ENCODE measurements at places on chromosomes 6 and 20. TPM values are rescaled to one million over a fixed set of nuclear protein-coding genes. Genes with fewer than 3 reads are reported as not detected.
A peak's percentile ranks its signal among the peaks of the same experiment; 100 is the strongest.

DNA sequence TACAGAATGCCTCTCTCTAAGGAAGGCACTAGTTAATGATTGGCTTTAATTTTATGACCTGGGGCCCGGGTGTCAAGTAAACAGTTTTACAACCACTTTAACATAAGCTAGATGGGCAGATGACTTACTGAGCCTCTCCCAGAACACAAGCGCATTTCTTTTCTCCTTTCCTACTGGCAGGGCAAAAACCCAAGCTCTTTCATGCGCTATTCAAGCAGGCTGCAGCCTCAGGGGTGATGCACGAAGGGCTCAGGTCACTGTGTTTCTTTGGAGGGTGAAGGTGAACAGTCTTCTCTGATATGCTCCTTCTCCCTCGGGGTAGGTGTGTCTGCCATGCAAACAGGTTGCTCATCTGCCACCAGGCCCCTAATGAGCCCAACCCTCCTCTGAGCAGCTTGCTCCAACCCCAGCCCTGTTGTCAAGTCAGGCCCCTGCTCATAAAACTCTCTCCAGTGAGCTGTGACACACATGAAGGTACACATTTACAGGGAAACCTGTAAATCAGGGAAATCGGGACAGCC is 73.5 kb upstream of the CDH4 start:
- H3K4me3 ChIP-seq = no peak overlapping the region
- DNase-seq = no peak
- H3K36me3 ChIP-seq = no peaks in the 10 kb centered on the region

DNA sequence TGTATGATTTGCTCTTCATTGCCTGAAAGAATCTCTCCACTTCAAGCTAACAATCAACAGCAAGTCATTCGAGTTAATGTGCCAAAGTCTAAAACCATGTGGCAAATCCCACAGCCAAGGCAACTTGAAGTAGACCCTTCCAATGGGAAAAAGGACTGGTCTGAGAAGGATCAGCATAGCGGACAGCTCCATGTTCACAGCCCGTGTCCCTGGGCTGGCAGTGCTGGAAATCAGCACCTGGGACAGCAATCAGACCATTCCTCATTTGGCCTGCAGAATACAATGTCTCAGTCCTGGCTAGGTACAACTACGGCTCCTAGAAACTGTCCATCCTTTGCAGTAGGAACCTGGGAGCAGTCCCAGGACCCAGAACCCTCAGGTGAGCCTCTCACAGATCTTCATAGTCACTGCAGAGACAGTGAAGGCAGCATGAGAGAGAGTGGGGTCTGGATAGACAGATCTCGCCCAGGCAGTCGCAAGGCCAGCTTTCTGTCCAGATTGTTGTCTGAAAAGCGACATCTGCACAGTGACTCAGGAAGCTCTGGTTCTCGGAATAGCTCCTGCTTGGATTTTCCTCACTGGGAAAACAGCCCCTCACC is 1.1 kb downstream of the GJA10 start:
- no peak overlapping the region for H3K4me3 ChIP-seq
- no peak overlapping the region for H3K27ac ChIP-seq
- H3K4me1 ChIP-seq = no peaks in the 10 kb centered on the region
- no peaks in the 10 kb centered on the region for H3K27me3 ChIP-seq

GRCh38 chr6:79384845-79385244 is 150.4 kb upstream of the HMGN3 start:
- no peaks in the 10 kb centered on the region for H3K4me1 ChIP-seq
- H3K36me3 ChIP-seq = no peaks in the 10 kb centered on the region
- H3K27ac ChIP-seq = no peak overlapping the region
- H3K27me3 ChIP-seq = no peaks in the 10 kb centered on the region
- H3K4me3 ChIP-seq = no peak overlapping the region
- no peak for DNase-seq

GRCh38 chr6:79544939-79545450 is 7.8 kb upstream of the LCA5 start:
- peak overlapping the region; percentile 90 for H3K27ac ChIP-seq
- no peaks in the 10 kb centered on the region for H3K4me1 ChIP-seq
- no peaks in the 10 kb centered on the region for H3K36me3 ChIP-seq
- peak; percentile 74 for DNase-seq

GRCh38 chr20:33091693-33092092 is 12.2 kb downstream of the BPIFB4 start:
- no peaks in the 10 kb centered on the region for H3K4me1 ChIP-seq
- DNase-seq = no peak
- H3K27me3 ChIP-seq = no peaks in the 10 kb centered on the region

- no peaks in the 10 kb centered on the region for H3K36me3 ChIP-seq
- no peaks in the 10 kb centered on the region for H3K27me3 ChIP-seq
- H3K4me3 ChIP-seq = no peak overlapping the region
- H3K4me1 ChIP-seq = peaks cover 7% of the 10 kb centered on the region
- H3K27ac ChIP-seq = peak overlapping the region; percentile 32
Measured at GRCh38 chr6:127188744-127189143, 70.3 kb downstream of the RSPO3 start.

GRCh38 chr6:159594750-159595117 is 98.3 kb downstream of the SOD2 start:
- no peaks in the 10 kb centered on the region for H3K27me3 ChIP-seq
- no peak overlapping the region for H3K4me3 ChIP-seq
- DNase-seq = no peak

GRCh38 chr6:116949964-116950363 is 72.9 kb downstream of the RFX6 start:
- H3K36me3 ChIP-seq = no peaks in the 10 kb centered on the region
- DNase-seq = no peak
- no peaks in the 10 kb centered on the region for H3K4me1 ChIP-seq
- H3K4me3 ChIP-seq = no peak overlapping the region

DNA sequence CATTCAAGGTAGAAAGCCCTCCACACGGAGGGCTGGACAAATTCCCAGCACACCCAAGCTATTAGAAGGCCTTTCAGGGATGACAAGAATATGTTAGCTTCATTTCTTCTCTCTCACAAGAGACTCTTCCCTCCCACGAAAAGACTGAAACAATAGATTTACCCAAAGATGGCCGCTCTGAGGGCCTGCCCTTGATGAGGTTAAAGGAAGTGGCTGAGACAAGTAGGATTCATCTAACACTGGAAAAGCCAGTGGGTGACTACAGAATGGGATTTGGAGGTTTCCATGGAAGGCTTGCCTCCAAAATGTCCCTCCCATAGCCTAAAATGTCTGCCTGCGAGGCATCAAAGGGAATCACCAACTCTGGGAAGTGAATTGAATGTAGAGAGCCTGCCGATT is 277.6 kb downstream of the CLIC5 start:
- no peaks in the 10 kb centered on the region for H3K27me3 ChIP-seq
- no peaks in the 10 kb centered on the region for H3K36me3 ChIP-seq
- no peaks in the 10 kb centered on the region for H3K4me1 ChIP-seq

DNA sequence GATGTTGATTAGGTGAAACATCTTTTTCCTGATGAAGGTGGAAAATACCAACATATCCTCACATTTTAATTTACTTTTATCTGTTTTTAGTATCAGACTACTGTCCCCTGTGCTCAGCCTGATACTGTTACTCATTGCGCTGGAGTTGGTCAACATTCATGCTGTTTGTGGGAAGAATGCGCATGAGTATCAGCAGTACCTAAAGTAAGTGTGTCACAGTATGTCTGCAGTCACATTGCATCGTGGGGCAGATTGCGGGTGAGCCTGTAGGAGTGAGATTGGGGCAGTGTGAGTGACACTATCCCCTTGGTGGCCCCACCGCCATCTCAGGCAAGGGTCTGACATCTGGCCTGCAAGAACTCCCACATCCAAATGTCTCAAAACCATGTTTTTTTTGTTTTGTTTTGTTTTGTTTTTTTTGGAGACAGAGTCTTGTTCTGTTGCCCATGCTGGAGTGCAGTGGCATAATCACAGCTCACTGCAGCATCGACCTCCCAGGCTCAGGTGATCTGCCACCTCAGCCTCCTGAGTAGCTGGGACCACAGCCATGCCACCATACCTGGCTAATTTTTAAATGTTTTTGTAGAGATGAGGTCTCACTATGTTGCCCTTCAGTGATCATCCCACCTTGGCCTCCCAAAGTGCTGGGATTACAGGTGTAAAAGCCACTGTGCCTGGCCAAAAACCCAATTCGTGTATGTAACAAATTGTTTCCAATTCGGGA is 27.8 kb downstream of the ERMARD start:
- H3K27ac ChIP-seq = no peak overlapping the region
- no peak overlapping the region for H3K4me3 ChIP-seq
- DNase-seq = no peak
- no peaks in the 10 kb centered on the region for H3K4me1 ChIP-seq
- H3K27me3 ChIP-seq = no peaks in the 10 kb centered on the region

- no peaks in the 10 kb centered on the region for H3K36me3 ChIP-seq
- H3K4me1 ChIP-seq = no peaks in the 10 kb centered on the region
- no peak overlapping the region for H3K4me3 ChIP-seq
- no peaks in the 10 kb centered on the region for H3K27me3 ChIP-seq
- no peak for DNase-seq
Measured at GRCh38 chr6:74343804-74344203, 647.8 kb downstream of the CD109 start.

- no peaks in the 10 kb centered on the region for H3K27me3 ChIP-seq
- H3K4me3 ChIP-seq = no peak overlapping the region
- DNase-seq = no peak
- H3K36me3 ChIP-seq = no peaks in the 10 kb centered on the region
- no peaks in the 10 kb centered on the region for H3K4me1 ChIP-seq
Measured at GRCh38 chr20:6576726-6577125, 190.8 kb upstream of the BMP2 start.

- H3K27ac ChIP-seq = no peak overlapping the region
- no peaks in the 10 kb centered on the region for H3K27me3 ChIP-seq
- H3K4me3 ChIP-seq = no peak overlapping the region
- DNase-seq = no peak
- no peaks in the 10 kb centered on the region for H3K4me1 ChIP-seq
Measured at GRCh38 chr6:2579241-2579761, 171.4 kb downstream of the MYLK4 start.

GRCh38 chr20:18585134-18585533 is 2.7 kb upstream of the DTD1 start:
- no peaks in the 10 kb centered on the region for H3K36me3 ChIP-seq
- H3K27ac ChIP-seq = no peak overlapping the region
- no peak for DNase-seq
- H3K27me3 ChIP-seq = no peaks in the 10 kb centered on the region

NMBR gene
- total RNA-seq = not detected

DNA sequence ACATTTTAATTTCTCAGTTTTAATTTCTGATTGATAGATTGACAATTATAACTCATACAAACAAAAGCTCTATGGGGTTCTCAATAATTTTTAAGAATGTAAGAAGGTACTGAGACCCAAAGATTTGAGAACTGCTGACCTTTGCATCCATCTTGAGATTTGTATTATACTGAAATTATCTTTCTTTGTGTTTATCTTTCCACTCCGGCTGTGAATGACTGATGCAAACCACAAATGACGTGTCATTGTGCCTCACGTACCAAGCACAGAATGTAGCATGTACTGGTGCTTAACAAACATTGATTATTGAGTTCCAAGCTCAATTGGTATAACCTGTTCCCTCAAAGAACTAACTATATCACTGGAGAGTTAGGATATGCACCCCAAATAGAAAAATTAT is 152.1 kb upstream of the SMLR1 start:
- H3K27me3 ChIP-seq = no peaks in the 10 kb centered on the region
- H3K36me3 ChIP-seq = no peaks in the 10 kb centered on the region
- peaks cover 21% of the 10 kb centered on the region for H3K4me1 ChIP-seq
